ENCODE measurements at places on chromosomes 4 and X.

DNA sequence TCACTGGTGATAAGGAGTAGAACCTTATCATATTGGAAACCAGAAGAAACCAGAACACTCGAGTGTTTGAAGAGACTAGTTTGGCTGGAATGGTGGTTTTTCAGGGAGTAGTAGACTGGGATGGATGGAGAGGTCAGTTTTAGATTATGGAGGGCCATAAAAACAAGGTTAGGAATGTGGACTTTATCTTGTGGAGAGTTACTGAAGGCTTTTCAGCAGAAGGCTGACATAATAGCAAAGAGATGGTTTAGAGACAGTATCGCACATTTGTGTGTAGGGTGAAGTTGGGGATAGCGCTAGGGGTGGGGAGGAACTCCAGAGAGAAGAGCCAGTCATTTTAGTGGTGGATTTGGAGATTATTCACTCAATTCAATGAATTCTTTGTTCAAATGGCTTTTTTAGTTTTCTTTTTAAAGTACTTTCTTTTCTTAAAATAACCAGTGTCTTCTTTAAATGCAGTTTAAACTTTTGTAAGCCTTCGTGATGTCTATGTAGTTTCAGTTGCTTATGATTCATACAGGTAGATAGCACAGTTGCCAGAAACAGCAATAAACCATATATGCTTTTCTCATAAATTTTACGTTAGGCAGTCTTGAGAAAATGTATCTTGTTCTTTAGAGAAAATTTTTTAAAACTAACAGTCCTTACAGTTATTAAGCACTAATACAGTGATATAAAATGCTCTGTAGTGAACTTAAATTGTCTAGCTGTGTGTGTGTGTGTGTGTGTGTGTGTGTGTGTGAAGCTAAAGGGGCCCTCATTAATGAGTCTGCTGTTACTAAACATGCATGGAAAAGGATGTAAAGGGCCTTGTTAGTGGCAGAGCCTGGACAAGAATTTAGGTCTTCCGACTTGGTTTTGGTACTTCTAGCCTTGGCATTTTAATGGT, 3.8 kb downstream of the ARHGAP10 start:
- no peak for DNase-seq

DNA sequence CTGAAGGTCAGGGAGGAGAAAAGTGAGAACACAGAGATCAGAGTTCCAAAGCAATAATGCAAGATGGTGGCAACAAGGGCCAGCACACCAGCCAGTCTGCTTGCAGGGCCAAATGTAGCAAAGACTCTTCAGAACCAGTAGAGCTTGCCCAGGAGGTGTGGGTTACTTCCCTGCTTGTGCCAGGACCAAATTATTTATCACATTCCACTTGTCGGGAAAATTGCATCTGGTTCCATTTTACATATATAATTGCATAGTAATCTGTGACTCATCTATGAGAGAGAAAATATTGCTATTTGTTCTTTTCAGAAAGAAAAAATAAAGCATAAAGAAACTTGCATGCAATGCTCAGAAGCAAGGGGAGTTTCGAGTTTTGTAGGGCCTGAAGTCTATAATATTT, 41.4 kb downstream of the MAML3 start:
- DNase-seq = no peak

DNA sequence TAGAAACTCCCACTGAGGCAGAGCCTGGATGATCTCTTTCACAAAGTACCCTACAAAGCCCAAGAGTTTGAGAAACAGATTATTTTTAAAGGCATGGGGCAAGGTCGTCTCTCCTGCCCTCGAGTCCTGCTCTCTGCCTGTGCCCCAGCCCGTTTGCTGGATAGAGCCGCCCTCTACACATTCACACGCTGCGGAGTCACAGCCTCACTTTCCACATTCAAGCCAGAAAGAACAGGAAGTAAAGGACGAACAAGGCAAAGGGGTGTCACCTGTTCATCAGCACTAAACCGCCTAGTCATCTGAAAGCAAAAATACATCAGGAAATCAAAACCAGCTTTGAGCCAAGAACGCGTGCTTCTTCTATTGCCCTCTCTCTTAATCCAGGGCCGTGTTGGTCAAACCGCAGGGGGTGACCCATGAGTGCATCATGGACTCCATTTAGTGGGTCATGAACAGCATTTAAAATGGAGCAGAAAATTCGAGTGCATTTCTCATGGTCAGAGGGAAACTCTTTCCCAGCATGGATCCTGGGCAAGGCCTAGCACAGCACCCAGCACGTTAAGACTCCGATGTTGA, 83.4 kb downstream of the PHKA2 start:
- DNase-seq = no peak

DNA sequence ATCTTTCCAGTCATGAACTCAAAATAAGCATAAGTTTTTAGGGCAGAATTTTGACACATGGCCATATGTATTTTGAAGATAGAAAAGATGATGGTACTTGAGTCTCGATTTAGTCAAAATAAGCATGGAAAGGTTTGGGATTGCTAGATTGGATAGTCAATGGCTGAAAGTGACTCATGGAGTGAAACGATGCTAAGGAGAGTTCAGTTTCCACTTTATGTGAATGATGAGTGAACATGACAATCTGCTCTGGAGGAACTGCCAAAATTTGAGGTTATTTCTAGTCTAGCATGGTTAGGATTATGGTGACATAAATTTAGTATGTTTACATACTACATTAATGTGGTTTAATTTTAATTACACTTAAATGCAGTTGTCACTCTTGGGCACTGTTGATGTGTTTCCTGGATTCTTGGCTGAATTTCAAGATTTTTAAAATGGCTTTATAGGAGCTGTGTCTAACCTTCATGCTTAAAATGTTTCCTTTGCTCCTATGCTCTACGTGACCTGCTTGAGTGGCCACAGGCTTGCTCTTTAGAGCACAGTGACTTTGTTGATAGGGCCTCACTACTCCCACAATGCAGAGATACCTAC, 17.1 kb downstream of the DDX3X start:
- DNase-seq = no peak

DNA sequence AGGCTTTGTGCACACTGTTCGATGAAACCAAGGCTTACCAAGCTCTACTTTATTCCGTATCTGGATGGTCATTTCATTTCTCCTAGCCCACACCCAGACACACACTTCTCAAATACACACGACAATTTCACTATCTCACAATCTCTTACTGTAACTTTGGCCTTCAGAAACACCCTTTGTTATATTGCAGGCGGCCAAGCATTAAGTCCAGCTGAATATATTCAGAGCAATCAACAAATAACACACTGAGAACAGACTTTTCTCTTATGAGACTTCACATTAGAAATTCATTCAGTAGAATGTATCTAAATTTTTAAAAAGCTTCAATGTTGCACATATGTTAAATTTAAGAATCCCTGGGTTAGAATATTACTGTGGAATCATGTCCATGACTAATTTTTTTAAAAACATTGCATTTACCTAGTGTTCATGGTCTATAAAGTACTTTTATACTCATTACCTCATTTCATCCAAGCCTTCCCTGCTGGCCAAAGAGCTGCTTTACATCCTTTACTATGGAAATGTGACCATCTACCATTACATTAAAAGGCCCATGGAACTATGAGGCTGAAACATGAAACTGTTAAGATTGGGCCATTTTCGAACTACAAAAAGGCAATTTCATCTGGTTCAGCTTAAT, 10.5 kb upstream of the MAGEB17 start:
- DNase-seq = no peak

- DNase-seq = no peak
Observed at GRCh38 chrX:13836575-13836974, 19.7 kb upstream of the GPM6B start.

DNA sequence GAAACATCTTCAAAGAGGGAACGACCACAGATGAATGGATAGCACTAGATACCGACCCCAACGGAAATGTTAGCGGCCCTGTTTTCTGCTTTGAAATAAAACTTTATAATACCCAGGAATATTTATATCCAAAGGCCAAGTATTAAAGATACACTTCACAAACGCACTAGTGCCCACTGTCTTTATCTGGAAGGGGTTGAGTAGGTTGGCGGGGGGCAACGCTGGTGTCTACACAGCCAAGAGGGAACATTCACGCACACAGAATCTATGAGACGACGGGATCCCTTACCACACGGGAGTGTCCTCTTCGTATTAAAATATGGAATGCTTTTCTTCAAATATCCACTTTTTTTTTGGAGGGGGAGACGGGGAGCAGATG, 3.3 kb downstream of the HAND2 start:
- DNase-seq = no peak

GRCh38 chrX:136417806-136418205, 69.9 kb upstream of the BRS3 start:
- no peak for DNase-seq

DNA sequence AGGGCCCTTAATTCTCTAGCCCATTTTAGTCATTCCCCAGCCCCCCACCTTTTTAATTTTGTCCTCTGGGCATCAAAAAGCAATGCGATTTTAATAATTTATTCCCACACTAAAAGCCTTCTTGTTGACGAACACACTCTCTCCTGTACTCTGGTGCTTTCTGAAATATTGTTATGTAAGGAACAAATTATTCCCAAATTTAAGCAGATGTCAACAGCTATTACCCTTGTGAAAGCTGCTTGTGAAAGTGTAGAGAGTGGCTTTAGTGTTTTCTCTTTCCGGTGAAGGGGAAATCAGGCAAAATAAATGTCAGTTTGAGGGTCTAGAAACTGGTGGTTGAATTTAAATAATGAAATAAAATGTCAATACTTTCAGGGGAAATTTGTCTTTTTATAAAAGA, 221.2 kb upstream of the CNKSR2 start:
- DNase-seq = no peak

GRCh38 chrX:25125483-25125882, 109.7 kb upstream of the ARX start:
- no peak for DNase-seq

DNA sequence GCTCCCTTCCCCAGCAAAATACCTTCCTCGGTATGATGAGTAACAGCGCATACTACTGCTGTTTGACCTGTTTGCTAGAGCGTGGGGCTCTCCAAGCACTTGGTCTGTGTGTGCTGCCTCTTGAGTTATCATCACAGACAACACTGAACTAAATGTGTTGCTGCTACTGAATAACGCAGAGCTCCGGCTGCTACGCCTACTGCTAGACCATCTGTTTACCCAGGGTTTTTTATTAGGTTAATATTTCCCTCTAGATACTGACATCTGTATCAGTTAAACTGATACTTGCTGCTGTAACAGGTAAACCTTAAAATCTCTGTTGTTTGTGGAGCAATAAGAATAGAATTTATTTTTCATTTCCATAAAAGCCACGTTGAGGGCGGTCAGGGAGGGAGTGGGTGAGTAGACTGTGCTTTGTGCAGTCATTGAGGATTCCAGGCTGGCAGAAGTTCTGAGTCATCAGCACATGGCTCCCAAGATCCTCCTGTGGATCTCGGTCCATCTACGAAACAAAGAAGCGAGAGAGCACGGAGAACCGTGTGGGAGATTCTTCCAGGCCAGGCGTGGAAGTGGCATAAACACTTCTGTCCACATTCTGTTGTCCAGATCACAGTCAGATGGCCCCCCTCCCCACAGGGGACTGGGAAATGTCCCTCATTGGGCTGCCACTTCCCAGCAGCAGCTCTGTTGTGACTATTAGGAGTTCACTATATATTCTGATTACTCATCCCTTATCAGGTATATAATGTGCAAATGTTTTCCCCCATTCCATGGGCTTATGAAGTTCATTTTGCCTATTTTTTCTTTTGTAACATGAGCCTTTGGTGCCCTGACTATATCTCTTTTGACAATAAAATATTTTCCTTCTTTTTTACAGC, 14.1 kb downstream of the GRK4 start:
- DNase-seq = no peak

DNA sequence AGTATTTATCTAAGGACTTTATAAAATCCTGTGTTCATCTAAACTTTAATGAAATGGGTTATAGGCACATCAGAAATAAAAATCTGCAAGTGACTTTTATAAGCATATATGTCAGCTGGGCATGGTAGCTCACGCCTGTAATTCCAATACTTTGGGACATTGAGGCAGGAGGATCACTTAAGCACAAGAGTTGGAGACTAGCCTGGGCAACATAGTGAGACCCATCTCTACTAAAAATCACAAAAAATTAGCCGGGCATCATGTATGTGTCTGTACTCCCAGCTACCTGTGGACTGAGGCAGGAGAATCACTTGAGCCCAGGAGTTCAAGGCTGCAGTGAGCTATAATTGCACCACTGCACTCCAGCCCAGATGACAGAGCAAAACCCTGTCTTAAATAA, 20.9 kb downstream of the TBC1D9 start:
- DNase-seq = no peak

DNA sequence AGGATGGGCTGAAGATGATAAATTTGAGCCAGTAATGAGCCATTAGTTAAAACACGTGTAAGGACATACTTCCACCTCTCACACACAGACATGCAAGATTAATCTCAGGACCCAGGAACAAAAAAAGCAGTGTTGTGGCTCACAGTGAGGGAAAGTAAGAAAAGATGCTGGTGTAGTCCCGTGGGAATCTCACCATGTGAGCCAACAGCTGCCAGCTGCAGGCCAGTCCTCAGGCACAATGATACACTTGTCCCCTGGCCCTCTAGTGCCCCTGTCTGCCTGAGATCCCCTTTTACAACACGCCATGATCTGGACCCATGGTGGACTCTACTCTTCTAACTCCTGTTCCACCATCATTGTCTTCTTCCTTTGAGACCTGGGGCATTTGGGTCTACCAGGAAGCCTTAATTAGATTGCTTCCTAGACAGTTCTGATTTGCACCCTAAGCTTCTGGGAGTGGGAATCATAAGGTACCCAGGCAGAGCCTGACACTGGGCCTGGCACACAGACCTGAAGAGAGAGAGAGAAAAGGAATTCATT, 194.7 kb downstream of the STIM2 start:
- no peak for DNase-seq

DNA sequence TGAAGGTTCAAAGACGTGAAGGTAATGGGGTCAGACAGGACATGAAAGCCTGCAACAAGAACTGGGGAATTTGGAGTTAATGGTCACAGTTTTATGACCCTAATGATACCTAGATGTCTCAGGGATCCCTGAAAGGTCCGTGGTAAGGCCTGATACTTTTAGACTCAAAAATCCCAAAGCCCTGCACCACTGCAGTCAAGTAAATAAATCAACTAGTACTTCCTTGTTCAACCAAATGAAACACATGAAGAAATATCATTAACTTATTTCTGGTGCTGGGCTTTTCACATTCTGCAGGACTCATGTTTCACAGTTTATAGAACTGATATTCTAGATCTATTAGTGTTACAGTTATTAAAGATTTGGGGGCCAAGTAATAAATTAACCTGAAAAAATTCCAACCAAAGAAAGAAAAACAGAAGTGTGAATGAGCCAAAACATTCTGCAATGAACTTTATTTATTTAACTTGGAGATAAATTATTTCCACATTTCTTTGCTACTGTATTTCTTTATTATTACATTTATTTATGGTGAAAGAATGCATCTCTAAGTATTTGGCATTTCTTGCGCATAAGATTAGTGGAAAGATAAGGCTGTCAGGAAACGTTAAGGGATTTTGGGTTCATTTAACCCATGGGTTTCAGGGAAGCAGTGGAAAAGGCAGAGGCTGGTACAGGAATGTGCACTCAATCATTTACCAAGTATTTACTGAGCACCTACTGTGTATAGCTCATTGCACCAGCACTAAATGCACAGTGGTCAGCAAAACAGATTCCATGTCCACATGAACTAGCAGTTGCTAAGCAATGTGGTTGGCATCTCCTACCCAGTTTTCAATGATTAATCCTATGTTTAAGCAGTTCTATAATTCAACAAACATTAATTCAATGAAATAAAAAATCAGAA, 8.7 kb downstream of the WDFY3 start:
- no peak for DNase-seq

Data from right forelimb (tissue), 1 donor.